ENCODE measurements at places on chromosomes 12 and 14.

DNA sequence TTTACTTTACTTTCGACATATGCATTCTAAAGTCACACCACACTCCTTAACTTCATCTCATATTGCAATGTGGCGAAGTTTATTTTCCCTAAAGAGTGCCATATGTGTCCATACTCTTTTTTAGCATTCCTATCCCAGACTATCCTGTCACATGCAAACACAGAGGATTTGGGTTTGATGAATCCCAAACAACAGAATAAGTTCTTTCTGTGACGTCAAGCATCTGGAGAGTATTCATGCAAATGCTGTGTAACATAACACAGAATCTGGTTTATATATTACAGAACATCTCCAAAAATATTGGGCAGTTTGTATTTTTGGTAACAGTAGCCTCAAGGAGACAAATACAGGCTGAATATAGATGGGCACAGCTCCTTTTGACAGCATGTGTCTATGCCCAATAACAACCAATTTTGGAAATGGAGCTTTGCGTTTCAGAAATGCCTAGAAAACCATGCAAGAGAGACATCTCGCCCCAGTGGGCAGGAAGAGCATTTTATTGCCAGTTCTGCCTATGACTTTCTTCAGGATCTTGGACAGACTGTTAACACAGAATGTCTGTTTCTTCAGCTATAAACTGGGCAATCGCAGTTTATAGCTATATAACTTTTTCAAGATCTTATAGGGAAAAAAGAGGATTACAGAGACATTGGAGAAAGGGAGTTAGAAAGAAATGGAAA lies 190.8 kb downstream of the ADAMTS20 start:
- DNase-seq, result no peak

DNA sequence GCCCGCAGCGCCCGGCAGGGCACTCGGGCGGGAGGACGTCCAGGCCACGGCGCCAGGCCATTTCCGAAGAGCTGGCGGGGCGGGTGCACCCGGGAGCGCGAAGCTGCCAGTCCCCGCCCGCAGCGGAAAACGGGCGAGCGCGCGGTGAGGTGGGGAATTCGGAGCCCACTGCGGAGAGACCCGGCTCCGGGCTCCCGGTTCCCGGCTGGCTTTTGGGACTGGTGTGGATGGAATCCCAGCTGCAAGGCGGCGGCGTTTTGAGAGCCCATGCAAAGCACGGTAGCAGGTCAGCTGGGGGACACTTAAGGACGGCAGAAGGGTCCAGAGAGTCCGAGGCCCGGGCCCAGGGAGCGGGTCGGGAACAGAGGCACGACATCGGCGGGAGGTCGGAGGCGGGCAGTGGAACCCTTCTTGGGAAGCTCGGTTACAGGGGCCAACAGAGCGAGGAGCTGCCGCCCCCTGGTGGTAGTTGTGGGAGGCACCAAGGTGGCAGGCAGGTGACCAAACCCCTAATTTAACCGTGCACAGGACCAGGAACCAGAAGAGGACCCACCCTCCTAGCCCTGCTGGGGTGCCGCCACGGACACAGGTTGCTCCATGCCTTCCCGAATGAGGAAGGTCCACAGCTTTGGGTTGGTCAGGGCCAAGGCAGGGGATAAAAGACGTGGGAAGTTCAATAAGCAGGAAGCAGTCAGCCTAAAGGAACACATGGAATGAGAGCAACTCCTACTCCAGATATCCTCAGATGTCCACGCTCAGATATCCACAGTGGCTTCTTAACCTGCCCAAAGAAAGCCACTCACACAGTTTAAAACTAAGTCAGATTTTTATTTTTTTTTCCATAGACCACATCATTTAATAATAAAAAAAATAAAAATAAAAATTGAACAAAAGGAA lies 685 bp upstream of the CDH24 start:
- DNase-seq, result peak; percentile 69

DNA sequence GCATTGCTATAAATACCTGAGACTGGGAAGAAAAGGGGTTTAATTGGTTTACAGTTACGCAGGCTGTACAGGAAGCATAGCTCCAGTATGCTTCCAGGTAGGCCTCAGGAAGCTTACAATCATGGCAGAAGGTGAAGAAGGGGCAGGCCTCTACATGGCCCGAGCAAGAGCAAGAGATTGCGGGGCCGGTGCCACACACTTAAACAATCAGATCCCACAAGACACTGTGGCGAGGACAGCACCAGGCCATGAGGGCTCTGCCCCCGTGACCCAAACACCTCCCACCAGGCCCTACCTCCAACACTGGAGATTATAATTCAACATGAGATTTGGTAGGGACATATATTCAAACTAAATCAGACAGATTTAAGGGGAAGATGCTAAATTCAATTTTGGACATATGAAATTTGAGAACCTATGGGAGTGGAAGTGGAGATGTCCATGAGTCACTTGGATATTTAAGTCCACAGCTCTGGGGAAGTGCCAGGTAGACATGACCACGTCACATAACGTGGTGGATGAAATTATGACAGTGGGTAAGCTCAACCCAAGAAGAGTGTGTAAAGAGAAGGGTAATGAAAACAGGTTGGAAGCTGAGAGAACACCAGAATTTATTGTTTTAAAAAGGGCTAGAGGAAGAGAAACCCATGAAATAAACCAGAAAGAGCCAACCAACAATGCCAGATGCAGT lies 1.5 kb upstream of the LTA4H start:
- DNase-seq, result no peak

GRCh38 chr12:33514893-33515292 lies 75.3 kb upstream of the SYT10 start:
- DNase-seq, result no peak

DNA sequence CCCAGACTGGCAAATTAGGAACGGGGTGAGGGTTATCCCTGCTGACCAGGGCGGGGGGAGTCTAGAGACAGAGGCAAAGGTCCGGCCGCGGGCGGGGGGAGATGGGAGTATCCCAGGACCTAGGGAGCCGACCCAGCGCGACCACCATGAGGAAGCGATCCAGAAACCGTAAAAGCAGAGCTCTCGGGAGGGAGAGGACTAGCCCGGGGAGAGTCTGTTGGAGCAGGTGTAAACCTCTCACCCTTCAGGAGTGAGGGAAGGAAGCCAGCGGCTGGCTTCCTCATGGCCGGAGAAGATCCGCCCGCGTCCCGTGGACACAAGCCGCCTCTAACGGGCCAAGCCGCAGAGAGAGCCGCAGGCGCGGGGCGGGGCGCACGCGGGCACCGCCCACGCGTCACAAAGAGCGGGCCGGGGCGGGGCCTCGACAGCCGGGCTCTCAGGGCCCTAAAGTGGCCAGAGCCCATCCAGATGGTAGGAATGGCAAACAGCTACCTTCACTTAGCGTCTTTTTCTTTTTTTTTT lies at the start of gene ACRBP:
TSS of gene ACRBP (minus strand) at position 350 of the 522 bp plus-strand sequence. CDS start at position 284, 66 bp downstream.
- DNase-seq, result no peak

DNA sequence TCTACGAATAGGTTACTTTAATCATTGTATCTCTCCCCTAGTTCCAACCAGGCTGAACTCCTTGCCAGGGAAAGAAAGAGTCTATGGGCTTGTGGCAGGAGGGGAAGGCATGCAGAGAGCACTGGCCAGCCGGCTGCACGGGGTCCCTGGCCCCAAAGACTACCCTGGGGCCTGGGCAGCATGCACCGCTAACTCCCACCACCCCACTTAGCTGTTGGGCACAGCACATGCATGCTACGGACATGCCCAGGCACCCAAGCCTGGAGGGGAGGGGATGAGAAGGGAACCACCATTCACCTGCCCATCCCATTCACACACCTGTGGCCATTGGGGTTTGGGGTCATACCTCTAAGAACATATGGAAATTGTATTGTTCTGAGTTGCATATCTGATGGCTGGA lies 94.1 kb downstream of the PIK3C2G start:
- DNase-seq, result no peak

GRCh38 chr12:85673921-85674420 lies 162.2 kb downstream of the RASSF9 start:
- no peak for DNase-seq

- no peak for DNase-seq
Observed at GRCh38 chr12:126506426-126507182, 1441.4 kb downstream of the AACS start.

DNA sequence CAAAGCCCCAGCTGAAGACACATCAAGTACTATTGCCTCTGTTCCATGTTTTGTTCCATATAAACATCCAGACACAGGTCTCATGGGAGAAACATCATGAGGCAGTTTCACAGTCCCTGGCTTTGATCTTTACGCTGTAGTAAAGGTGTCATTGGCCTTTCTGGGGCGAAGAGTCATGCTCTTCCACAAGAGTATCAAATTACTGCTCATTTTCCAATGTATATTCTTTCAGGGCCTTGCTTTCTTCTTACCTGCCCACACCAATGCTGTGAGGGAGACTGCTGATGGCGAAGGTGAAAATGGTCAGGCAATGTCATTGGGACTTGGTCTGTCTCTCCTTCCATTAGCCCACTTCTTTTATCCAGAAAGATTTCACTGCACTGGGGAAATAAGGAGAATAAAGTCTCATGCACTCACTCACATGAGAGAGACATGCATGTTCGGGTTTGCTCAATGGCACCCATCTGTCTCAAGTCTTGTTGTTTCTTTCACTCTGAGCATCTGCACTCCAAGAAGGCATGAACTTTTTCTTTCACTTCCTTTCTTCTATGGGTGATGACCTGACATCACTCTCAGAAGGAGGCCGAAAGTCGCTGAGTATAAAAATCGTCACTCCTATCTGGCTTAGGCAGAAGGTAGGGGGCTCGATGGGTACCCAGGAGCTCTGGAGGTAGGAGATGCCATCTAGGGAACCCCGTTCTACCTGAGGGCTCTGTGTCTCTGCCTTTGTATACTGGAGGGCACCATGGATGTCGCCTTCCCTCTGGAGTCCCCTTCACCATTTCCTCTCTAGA lies 1.3 kb upstream of the JDP2 start:
- no peak for DNase-seq

DNA sequence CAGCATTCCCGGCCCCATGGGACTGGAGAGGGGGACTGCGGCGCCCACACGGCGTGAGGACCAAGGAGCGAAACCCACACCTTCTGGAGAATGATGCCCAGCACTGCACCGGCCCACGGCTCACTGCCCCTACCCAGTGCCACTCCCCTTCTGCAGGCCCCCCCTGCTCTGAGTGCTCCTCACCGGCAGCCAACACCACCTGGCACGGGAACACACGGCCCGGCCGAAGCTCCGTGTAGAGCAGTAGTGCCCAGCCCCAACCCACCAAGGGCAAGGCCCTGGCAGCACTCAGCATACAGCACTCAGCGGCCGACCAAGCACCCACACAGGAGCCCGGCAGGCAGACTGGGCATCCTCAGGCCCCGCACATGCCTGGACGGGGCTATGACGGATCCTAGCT lies 13.4 kb downstream of the BTBD6 start:
- no peak for DNase-seq

- DNase-seq, result no peak
Observed at GRCh38 chr12:56103066-56103711, 1.2 kb upstream of the PA2G4 start.

DNA sequence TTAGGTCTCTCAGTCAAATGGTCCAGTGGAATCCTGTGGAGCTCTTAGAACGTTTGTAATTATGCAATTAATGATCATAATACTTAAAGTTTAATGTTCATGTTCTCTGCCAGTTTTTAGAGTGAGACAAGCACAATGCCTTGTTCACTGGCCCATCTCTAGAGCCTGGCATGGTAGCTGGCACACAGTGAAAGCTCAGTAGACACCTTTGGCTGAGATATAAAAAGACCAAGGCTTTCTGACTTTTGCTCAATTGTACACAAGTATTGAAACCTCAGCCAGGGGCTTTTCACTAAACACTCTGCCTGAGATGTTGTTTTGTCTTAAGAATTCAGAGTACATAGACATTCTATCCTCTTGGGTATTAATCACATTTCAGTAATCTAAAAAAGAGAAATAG lies 241.8 kb upstream of the ATP2B1 start:
- DNase-seq, result no peak

DNA sequence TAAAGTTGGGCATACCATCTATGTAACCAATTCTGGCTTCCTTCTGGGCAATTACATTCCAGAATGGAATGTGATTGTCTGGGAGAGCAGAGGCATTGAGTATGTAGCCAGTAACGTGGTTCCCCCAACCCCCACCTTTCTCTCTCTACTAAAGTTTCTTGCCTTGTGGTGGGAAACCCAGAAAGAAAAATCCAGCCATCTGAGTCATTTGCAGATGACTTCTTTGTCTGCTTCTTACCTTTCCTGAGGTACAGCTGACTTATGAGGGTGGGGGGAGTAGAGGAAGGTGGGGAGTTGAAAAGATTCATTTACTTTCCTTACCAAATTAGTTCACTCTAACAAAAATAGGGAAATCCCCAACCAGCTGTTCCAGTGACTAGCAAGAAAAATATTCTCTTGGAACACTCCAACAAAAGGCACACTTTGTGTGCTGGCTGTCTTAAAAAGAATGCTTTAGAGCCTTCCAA lies 112.1 kb upstream of the FRMD6 start:
- no peak for DNase-seq

DNA sequence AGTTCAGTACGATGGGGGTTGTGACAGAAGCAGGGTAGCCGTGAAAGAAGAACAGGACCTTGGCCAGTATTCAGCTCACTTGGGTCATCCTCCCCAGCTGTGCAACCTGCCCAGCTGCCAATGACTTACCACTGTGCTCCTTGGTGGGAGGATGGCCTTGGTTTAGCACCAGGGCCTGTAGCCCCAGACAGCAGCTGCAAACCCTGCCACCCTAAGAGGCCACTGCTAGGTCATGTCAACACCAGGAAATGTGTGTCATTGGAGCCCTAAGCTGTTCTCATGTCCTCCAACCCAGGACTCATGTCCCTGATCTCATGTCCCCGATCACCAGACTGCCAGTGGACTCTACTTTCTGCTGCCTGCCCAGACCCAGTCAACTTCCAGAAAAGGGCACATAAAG lies 3.0 kb upstream of the CRACR2A start:
- DNase-seq, result no peak

GRCh38 chr14:99579120-99579836 lies 24.7 kb downstream of the CCDC85C start:
- DNase-seq, result no peak

GRCh38 chr12:106631150-106631549 lies 48.3 kb downstream of the RFX4 start:
- DNase-seq, result no peak

DNA sequence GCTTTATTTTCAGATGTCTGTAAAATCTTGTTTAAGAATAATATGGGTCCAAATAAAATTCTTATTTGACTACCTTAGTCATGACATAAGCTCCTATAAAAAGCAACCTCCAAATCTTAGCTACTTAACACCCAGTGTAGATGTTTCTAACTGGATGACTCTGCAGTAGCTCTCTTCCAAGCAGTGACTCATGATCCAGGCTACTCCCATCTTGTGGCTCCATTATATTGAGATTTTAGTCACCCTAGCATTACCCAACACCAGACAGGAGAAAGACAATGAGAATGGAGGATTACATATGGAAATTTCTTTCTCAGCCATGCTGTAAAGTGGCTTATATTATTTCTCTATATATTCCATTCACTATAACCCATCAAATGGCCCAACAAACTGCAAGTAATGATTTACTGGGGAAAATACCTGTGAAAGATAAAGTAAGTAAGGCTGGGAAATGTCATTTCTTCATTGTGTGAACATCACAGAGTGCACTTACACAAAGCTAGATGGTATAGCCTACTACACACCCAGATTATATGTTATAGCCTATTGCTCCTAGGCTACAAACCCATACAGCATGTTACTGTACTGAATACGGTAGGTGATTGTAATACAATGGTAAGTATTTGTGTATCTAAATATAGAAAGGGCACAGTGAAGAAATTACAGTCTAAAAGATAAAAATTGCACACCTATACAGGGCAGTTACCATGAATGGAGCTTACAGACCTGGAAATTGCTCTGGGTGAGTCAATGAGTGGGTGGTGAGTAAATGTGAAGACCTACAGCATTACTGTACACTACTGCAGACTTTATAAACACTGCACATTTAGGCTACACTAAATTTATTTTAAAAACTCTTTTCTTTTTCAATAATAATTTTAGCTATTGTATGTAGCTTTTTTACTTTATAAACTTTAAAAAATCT lies 163.2 kb downstream of the DYRK2 start:
- DNase-seq, result no peak
